ENCODE measurements at places on chromosomes 16 and 17. TPM values are rescaled to one million over a fixed set of nuclear protein-coding genes. Genes with fewer than 3 reads are reported as not detected.

GRCh38 chr16:11212798-11213196 lies 43.2 kb downstream of the SOCS1 start:
- no peak for DNase-seq

GRCh38 chr16:17213025-17213424 lies 257.7 kb downstream of the XYLT1 start:
- DNase-seq, result peak; percentile 36

DNA sequence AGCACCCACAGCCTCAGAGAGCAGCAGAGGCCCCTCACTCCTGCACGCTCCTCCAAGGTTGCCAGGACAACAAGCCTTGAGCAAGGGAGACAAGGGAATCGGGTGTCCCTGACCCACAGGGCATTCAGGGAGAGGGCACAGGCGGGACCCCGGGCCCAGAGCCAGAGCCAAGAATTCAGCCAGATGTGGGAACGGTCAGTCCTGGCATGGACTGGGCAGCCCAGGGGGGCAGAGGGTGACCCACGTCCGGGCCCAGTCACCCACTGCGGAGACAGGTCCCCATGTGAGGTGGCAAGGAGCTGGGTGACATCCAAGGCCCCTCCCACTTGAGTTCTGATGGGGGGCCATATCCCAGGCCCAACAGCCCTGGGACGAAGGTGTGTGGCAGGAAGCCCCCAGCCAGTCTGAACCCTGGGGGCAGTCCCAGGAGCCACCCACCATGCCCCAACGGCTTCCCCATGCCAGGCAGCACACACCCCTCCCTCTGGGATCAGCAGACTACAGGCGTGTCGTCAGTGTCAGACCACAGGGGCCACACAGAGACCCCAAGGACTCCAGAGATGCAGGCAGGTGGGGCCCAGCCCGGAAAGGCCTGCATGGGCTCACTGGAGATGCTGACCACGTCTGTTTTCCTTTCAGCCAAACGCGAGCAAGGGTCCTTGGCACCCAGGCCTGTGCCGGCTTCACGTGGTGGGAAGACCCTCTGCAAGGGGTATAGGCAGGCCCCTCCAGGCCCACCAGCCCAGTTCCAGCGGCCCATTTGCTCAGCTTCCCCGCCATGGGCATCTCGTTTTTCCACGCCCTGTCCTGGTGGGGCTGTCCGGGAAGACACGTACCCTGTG lies 23.0 kb downstream of the USP6 start:
- no peak for DNase-seq

DNA sequence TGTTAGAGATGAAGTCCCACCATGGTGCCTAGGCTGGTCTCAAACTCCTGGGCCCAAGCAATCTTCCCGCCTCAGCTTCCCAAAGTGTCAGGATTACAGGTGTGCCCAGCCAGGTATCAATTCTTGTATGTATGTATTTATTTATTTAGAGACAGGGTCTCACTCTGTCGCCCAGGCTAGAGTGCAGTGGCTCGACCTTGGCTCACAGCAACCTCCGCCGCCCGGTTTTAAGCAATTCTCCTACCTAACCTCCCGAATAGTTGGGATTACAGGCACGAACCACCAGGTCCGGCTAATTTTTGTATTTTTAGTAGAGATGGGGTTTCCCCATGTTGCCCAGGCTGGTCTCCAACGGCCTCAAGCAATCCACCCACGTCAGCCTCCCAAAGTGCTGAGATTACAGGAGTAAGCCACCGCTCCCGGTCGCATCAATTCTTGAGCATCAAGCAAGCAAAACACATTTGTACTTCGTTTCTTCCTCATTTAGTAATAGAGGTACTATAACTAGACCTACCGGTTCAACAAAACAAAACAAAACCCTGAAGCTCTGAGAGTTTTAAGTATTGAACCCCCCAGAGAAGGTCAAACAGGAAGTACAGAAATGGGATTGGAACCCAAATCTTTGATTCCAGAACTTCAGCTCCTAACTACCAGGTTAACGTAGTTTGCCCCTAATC lies 1.0 kb upstream of the ZNF500 start:
- no peak for DNase-seq

DNA sequence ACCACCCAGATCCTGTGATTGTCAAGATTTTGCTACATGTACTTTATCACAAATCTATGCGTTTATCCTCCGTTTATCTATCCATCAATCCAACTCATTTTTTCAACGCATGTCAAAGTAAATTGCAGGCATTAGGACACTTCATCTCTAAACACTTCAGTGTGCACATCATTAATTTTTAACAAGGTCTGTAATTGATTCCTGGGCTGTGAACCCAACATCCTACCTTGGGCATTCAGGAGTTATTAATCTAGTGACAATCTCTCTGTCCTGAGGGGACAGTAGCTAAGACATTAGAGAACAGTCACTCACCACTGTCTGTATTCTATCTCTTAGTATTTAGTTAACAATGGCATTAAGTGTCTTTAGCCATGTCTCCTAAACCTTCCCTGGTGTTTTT lies 264.7 kb downstream of the SOX9 start:
- no peak for DNase-seq

GRCh38 chr17:35915153-35915964 lies 15.2 kb downstream of the RDM1 start:
- DNase-seq, result no peak

DNA sequence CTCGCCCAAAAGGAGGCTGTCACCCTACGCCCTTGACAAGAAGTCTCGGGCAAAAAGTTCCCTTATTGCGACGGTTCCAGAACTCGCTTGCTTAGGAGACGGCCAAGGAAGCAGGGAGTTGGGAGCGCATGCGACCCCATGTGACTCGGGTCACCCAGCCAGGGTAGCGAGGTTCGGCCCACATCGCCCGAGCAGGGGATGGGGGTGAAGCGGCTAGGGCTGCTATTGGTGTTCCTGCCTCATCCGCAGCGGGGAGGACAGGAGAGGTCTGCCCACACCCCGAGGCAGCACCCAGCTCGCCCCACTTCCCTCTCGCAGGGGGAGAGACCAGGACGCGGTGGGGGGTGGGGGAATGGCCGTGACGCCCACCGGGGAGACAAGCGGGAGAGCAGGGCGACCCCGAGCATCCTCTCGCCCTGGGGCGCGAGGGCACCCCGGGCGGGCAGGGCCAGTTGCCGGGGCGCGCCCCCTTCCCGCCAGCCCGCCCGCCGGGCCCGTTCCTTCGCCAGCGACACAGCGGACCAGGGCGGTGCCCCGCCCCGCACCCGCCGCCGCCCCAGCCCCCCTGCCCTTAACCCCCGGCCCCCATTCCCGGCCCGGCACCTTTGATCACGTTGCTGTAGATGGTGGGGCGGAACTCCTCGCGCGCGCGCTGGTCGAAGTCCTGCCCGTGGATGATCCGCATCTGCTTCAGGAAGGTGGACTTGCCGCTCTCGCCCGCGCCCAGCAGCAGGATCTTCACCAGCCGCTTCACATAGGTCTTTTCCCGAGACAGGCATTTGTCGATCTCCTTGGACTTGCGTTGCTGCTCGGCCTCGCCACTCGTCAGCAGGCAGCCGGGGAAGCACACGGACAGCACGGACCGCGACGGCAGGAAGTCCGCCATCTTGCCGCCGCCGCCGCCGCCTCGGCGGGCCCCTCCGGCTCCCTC lies 567 bp downstream of the GNA13 start:
- DNase-seq, result peak; percentile 65

GRCh38 chr16:57306676-57307341 lies 22.3 kb upstream of the PLLP start:
- DNase-seq, result no peak

GRCh38 chr17:83010206-83011200 lies 68.9 kb upstream of the METRNL start:
- no peak for DNase-seq

DNA sequence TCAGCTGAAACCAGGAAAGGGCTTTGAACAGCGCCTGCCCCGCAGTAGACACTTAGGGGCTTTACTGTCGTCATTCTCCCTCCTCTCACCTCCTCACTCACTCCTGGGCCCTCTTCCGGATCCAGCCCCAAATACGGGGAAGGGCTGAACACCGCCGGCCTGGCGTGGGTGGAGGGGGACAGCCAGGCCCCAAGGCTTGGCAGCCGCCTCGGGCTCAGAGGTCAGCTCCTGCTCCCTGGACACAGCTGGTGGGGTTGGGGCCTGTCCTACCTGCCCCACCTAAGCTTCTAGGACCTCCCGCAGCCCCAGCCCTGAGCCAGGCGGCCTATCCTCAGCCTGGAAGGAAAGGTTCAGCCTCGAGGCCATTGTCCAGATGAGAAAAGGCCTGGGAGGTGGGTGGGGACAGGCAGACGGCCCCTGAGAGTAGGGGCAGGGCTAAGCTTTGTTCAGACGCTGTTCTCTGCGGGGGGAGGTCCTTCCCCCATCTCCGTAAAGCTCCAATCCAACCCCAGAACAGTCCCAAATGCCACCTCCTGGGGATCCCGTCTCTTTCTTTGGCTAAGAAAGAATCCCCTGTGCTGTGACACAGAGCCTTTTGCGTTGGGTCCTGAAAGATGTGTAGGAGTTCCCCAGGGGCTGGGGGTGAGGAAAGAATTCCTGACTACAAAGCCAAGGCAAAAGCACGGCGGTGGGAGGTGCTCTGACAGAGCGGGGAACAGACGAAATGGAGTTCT lies 881 bp upstream of the LLGL1 start:
- no peak for DNase-seq

DNA sequence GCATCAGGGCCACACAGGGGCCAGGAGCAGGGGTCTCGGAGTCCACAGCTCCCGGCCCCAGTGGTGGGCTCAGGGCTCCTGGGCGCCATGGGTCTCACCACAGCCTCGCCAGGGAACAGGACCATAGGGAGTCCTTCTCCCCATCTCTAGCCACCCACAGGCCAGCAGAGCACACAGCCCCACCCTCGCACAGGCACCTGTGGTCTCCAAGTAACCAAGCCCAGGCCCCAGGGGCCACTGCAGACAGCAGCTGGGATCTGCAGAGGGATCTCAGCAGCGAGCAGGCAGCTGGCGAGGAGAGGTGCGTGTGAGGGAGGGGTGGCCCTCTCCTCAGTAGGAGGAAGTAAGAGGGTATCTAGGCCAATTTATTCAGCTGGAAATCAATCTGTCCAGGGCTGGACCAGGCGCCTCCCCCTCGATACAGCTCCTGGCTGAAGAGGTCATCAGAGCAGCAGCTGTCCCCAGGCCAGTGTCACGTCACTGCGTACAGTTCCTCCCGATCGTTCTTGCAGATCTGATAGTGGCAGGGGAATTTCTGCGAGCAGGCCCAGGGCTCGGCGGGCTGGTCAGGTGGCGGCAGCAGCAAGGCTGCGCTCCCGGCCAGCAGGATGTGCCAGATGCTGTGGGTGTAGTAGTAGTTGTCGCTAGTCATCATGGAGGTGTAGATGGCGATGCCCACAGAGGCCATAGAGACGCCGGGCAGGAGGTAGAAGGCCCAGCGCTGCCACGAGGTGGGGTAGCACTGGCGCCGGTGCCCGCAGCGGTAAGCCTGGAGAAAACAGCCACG lies 1.4 kb upstream of the MRPL28 start:
- DNase-seq, result no peak

- no peak for DNase-seq
Observed at GRCh38 chr16:69181-69580, 3.2 kb downstream of the RHBDF1 start.

- no peak for DNase-seq
Observed at GRCh38 chr17:41339571-41340172, 11.0 kb downstream of the KRT33A start.

DNA sequence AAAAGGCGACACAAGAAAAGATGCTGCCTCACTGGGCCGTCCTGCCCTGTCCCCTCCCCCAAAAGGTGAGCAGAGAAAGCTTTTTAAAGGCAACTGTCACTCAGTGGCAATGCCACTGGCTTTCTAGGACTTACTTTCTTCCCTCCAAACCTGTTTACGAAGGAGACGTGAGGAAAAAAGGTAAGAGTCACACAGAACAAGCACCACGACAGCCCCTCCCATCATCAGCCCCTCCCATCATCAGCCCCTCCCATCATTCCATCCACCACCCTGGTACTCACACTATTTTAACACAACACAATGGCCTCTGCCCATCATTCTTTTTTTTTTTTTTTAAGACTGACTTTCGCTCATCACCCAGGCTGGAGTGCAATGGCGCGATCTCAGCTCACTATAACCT lies 77.1 kb downstream of the NXN start:
- no peak for DNase-seq

GRCh38 chr17:16814439-16814838 lies 124.4 kb downstream of the CCDC144A start:
- no peak for DNase-seq

GRCh38 chr16:72189865-72190371 lies 18.0 kb upstream of the PMFBP1 start:
- no peak for DNase-seq

GRCh38 chr17:58382108-58382871 lies 30.3 kb upstream of the SUPT4H1 start:
- DNase-seq, result no peak

DNA sequence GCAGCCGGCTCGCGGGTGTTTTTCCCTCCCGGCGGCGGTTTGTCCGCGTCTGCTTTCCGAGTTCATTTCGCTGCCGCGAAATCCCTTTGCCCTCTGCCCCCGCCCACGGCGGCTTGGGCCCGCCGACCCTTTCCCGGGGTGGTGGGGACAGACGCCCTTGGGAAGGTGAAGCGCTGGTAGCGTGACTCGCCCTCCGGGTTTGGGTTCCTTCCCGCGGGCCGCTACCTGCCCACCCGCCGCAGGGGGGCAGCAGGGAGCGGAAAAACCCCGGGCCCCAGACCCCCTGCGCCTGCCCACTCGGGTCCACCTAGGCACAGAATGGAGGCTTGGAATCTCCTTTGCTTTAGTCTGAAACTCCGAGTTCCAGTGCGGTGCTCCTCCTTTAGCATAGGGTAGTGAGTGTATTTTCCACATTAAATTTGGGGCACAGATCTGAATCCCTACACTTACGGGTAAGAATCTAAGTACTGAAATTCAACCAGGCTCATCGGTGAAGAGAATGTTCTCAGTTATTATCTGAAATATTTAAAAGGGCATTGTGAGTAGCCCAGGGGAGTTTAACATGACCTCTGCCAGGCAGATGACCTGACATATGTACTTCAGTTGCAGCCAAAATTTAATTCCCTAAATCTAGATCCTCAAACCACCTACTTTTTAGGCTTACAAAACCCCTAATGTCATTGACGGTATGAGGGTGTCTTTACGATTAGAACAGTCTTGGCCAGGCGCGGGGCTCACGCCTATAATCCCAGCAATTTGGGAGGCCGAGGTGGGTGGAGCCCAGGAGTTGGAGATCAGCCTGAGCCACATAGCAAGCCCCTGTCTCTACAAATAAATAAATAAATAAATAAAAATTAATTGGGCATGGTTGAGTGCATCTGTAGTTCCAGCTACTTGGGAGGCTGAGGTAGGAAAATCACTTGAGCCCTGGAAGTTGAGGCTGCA lies 1.0 kb downstream of the NME2 start:
- DNase-seq, result peak; percentile 64

GRCh38 chr17:17395246-17395802 lies 81.5 kb upstream of the MED9 start:
- no peak for DNase-seq

The TMEM132E gene
- not detected for total RNA-seq

The TMEM235 gene
- not detected for total RNA-seq

The AIPL1 gene
- not detected for total RNA-seq

The DCAKD gene
- total RNA-seq, result 36.5 TPM

The ITGAL gene
- total RNA-seq, result 598 TPM

The RNF166 gene
- total RNA-seq, result 214 TPM

All from activated CD4-positive, alpha-beta T cell treated with anti-CD3 and anti-CD28 coated beads, Interleukin-2, amount 10 ng/mL, durations not matched to agents 7 days and 5 days (primary cell).